ENCODE measurements at places on chromosomes 7 and 10. TPM values are rescaled to one million over a fixed set of nuclear protein-coding genes. Genes with fewer than 3 reads are reported as not detected.

ZNF804B gene
- 0.07 TPM for total RNA-seq

DNA sequence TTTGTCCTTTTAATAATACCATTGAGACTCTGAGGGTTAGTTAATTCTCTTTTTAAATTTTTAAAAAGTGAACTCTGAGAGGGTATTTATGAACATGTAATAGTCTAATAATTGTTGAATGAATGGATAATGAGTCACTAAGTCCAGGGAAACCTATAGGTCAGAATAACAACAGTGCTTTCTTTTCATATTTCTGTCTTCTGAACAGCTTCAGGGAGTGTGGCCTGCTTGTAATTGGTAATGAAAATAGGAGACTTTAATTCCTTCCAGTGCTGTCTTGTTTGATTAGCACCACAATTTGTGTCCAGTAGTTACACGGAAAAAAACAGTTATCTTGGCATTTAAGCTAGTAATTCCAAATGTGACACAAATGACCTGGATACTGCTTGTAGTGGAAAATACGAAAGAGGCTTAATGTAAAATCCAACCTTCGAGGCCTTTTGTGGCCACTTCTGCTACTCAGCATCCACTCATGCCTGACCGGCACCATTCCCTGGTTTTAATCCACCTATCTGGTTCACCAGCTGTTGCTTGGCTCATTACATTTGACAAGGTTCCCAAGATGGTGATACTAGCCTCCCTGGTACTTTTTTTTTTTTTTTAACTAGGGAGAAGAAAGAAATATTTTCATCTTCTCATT lies 149.3 kb upstream of the IMMP2L start:
- DNase-seq, result no peak

DNA sequence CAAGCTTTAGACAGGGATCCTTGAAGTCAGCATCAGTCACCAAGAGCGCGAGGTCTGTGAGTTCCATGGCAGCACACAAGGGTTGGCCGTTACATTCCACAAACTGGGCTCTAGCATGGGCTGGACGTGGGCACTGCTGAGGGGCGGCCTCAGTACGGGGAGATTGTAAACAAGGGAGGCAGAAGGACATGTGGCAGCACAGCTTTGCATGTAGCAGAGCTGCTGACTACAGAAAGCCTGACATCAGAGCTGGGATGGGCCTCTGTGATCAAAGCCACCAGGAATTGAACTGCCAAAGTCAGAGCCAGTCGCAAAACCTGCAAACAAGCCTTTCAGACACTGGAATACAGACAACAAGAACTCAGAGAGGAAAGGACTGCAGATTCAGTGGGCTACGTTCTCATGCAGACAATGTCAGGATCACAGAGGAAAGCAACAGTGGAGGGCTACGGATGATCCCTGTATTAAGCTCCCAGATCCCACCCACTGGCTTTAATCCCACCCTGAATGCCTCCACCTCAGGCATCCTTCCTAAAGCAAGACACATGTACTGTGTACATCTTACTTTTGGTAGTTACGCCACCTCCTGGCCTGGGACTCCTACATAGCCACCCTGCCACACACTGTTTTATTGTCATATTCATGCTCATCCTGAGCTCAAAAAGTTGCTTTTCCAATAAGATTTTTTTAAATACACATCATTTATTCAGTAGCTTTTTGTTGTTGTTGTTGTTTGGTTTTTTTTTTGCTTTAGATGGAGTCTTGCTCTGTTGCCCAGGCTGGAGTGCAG lies 291.1 kb upstream of the IMMP2L start:
- DNase-seq, result no peak

GRCh38 chr7:34137176-34137575 lies 231.8 kb downstream of the BMPER start:
- no peak for DNase-seq

GRCh38 chr10:19877466-19878255 lies 61.4 kb downstream of the PLXDC2 start:
- no peak for DNase-seq

All from type B pancreatic cell (in vitro differentiated cells).